ENCODE measurements at places on chromosomes 6 and 20.

DNA sequence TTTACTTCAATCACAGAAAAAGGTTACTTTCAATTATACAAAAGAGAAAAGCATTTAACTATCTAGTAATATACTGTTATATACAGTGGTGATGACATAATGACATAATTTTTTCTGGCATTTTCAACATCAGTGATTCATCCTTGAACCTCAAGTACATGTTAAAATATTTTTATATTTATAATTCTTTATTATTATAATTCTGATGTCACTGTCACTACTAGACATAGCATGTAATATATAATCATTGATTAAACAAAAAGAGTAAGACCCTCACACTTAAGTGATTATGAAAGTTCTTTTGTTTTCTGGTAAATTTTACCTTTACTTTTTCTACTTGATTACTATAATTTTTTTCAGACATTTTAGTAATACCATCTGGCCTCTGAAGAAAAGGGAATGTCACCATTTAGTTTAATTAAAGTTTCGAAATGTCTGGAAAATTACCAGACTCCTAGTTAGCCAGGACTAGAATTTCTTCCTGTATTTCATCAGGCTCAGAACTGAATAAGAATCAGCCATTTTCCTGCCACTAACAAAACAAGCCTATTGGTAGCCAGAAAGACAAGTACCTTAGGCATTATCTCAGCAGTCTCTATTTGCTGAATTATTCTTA, 71.5 kb downstream of the FILIP1 start:
- no peak for DNase-seq

- no peak for DNase-seq
Measured at GRCh38 chr20:62287759-62288534, 14.8 kb upstream of the ADRM1 start.

GRCh38 chr6:14881398-14881797, 364.5 kb upstream of the JARID2 start:
- no peak for DNase-seq

DNA sequence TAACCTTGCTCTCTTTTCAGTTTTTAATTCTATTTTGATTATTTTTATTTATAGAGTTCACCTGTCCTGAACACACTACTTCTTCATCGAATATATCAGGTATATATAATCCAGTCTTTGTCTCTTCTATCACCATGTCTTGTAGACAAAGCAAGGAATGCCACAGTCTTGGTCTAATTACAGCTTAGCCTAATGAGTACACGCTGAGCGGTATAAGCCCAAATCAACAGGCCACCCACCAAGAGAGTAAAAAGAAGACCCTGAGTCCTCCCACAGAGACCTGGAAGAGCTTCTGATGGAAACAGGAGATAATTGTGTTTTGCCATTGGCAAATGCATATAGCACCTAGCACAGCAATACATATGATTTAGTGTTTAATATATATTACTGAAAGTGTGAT, 68.7 kb upstream of the TCF21 start:
- DNase-seq = no peak

DNA sequence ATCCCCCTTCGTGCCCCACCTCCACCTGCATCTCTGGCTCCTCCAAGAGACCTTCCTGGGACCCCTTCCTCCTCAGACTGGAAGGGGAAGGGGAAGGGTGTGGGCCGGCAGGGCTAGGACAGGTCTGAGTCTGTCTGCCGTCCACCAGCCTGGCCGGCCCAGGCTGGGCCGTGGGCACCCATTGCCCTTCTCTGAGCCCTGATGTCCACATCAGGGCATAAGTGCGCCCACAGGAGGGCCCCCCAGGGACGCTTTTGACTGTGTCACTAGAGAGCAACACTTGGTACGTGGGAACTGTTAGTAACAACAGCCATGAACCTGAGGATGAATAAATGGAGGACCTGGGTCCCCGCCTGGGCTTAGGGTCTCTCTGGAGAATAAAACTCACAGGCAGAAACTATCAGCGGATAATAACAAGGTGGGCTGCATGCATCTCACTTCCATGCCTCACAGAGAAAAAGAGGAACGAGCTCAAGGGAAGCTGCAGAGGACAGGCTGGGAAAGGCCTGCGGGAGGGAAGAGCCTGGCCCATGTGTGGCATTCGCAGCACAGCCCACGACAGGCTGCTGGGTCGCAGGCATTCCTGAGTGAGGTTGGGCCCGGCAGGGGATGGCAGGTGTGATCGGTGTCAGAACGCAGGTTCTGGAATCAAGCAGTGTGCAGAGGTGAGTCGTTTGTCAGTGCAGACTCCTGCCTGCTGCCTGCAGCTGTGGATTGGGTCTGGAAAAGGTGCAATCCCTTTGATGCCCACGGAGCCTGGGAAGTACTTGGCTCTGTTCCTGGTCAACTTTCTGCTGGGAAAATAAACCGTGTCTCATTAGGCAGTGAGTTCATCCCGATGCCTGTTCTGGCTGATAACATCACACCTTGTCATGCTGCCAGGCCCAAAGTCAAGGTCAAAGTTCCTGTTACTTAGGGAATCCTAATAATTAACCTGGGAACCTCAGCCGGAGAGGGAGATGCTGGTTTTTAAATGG, 60.9 kb downstream of the BCAS4 start:
- DNase-seq = no peak

GRCh38 chr6:10355115-10355702, 59.7 kb downstream of the TFAP2A start:
- DNase-seq = no peak

- no peak for DNase-seq
Measured at GRCh38 chr20:43938017-43938655, 23.5 kb downstream of the TOX2 start.

DNA sequence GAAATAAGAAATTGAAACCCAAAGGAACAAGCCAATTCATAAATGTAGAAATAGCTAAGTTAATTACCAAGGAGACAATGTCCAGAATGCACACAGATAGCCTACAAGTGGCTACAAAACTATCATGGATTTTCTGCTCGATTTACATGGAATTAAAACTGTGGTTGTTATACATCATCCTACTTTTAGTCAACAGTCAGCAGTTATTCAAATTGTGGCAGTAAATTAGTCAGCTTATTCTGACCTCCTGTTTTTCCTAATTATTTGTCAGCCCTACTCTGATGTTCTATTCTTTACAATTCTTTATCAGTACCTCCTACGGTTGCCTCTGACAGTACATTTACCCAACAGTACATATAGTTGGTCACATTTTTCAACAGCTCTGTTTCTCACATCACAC, 29.6 kb downstream of the RBL1 start:
- DNase-seq = no peak

GRCh38 chr6:170403451-170403850, 96.9 kb downstream of the FAM120B start:
- no peak for DNase-seq

DNA sequence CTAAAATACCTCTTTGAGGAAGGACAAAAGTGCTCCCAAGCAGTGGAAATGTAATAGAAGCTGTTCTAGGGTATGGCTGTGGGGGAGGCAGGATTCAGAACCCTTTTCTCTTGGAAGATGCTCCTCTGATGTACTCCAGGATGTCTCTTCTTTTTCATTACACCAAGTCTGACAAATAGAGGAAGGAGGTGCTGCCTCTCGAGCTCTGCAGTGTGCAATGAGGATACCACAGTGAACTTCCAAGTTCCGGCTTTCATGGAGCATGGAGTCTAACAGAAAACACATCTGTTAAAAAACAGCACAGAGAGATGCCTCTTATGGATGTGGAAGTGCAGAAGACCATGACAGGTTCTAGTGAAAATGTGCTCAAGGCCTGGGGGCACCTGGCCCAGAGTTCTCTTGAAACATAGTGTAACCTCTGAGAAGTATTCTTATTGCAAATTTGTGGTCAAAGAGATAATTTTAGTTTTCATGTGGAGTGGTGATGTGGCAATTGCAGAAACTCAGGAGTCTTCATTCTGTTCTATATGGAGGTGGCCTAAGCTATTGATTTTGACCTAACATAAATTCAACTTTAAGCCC, 362.0 kb upstream of the CITED2 start:
- DNase-seq = no peak
